ENCODE measurements at places on chromosomes 16 and 17.
A peak's percentile ranks its signal among the peaks of the same experiment; 100 is the strongest.

- no peak for DNase-seq
Measured at GRCh38 chr17:39261286-39261685, 35.5 kb upstream of the STAC2 start.

DNA sequence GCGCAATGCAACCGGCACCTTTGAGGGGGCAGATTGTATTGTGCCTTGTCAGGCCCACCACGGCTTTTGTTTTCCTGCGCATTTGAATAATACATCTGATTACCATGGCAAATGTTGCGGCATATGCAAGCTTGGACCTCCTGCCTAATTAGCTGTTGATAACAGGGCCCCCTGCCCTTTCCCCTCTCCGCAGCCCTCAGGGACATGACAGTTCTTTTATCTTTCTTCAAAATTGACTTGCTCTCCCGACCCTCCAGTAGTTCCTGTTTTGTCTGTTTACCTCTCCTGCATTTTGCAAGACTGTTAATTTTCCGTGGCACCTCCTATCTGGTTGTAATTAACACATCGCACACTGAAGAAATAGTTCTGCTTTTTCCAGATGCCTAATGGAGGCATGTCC lies 86.8 kb downstream of the RBFOX1 start:
- no peak for DNase-seq

DNA sequence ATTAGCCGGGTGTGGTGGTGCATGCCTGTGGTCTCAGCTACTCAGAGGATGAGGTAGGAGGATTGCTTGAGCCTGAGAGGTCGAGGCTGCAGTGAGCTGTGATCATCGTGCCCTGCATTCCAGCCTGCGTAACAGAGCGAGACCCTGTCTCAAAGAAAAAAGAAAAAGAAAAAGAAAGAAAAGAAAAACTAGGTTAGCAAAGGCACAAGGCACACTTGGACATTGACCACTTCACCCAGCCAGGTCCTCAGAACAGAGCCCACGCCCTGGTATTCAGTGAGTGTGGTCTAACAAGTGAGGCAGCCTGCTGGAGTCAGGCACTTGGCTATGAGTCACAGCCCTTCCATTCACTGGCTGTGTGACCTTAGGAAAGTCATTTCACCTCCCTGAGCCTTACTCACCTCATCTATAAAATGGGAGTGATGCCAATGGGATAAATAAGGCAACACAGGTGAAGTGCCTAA lies 10.4 kb downstream of the MILR1 start:
- no peak for DNase-seq

DNA sequence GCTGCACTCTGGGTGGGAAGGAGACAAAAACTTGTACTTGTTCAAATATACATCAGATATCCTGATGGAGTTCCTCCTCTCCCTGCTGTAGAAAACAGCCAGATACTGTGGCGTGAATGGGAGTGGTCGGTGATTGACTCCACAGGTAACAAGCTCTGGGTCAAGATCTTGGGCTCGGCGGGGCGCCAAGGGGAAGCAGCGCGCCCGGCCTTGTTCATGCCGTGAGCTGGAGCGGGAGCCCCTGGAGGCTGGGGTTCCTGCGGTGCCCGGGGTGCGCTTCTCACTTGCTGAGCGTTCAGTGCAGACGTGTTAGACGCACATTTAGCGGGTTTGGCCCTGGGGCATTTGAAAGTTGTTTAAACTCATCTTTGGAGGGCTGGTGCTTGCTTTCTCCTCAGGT lies 44.4 kb downstream of the BANP start:
- no peak for DNase-seq

GRCh38 chr17:12492450-12492849 lies 173.2 kb upstream of the MYOCD start:
- no peak for DNase-seq

DNA sequence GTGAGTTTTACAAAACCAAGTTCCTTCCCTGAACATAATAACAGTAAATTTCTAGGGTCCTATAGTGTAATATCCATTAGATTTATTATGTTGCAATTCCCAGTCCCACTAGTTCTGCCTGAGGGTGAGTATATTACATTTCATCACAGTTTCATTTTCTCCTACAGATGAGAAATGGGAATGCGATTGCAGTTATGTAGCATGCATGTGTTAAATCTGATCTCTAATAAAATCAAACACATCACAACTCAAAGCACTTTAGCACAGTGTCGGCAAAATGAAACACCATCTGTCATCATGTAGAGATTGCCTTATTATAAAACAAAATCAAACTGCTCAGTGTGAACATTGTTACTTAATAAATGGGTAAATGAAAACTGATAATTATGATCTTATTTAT lies 180.5 kb upstream of the TOX3 start:
- no peak for DNase-seq

- no peak for DNase-seq
Measured at GRCh38 chr16:1288813-1289476, 20.5 kb upstream of the UBE2I start.

- DNase-seq, result no peak
Measured at GRCh38 chr17:5770441-5771270, 186.3 kb upstream of the NLRP1 start.

GRCh38 chr17:7839190-7839875 lies 5.3 kb downstream of the KDM6B start:
- DNase-seq, result no peak

DNA sequence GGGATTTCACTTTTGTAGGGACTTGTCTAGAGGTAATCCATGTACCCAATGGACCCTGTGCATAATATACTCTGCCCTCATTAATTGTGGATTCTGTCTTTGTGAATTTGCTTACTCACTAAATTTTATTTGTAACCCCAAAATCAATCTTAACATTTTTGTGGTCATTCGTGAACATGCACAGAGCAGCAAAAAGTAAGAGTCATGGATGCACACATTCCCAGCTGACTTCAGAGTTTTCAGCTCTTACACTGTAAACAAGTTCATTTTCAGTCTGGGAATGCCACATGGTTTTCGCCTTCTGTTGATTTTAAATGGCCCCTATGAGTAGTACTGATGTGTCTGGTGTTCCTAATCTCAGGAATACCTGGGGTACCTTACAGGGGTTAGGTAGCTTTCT lies 24.3 kb downstream of the TAC4 start:
- no peak for DNase-seq

GRCh38 chr16:81405702-81406113 lies 38.9 kb upstream of the CMIP start:
- no peak for DNase-seq

DNA sequence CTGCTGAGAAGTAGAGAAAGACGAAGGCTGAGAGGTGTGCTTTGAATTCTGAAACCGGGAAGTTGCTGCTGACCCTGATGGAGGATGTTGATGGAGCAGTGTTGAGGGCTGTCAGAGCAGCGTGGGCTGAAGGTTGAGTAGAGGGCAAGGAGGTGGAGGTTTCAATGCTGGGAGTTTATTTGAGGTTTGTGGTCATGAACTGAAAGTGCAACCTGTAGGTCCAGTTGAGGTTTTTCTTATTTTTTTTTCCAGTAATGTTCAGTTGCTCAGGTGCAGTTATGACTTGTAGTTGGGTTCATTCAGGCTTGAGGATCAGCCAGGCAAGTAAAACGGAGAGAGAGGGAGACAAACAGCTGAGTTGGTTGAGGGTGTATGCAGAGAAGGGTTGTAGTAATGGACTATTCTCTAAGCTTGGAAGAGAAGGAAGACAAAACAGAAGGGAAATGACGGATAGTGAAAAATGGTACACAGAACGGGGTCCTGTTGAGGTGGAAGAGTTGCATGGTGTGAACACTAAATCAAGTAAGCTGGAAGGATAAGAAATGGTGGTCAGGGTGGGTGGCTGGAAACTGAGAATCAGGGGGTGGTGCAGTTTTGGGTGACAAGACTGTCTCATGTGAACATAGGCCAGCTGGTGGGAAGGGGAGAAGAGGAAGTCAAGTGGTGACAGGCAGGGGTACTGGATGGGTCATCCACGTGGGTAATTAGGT lies 8.7 kb upstream of the UBE2G1 start:
- DNase-seq, result peak; percentile 60

GRCh38 chr17:7912927-7913524 lies 3.1 kb downstream of the RNF227 start:
- no peak for DNase-seq

DNA sequence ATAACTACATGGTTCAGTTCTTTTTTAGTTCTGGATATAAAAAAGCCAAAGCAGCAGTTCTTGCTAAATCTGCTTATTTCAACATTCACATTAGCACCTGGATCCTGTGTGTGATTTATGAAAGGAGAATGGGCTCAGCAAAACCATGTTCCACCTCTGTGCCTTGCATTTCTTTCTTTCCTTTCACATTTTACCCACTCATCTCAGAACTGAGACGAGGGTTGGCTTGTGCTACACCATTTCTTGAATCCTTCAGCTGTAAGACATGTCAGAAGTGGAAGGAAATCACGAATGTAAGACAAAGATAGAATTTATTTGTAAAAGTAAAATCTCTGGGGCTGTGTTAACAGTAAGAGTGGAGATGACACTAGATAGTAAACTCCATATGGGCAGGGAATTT lies 1.2 kb upstream of the UTP6 start:
- DNase-seq, result no peak

DNA sequence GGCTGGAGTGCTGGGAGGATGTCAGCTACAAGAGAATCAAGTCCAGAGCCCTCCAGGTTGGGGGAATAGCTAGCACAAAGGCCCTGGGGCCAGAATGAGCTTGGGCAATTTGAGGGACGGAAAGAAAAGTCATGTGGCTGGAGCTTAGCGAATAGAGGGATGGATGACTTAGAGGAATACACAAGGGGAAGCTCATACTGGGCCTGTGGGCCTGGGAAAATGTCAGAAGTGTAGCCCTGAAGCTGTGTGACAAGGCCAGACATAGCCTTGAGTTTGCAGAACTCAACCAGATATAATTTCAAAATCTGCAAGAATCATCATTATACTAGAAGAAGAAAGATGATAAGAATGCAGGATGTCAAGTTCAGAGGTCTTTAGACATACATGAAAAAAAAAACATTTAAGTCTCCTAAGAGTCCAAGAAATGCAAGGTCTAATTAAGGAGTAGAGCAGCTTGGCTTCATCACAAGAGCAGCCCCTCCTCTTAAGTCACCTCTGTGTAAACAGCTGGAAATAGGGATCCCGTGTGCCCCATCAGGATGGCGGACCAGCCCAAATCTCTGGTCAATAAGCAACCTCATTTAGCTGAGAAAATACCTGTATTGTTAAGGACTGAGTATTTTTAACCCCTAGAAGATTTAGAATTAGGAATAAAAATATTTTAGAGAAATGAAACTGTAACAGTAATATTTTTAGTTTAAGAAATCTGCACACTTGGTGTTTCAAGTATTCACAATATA lies 66.6 kb downstream of the ABCC12 start:
- no peak for DNase-seq

DNA sequence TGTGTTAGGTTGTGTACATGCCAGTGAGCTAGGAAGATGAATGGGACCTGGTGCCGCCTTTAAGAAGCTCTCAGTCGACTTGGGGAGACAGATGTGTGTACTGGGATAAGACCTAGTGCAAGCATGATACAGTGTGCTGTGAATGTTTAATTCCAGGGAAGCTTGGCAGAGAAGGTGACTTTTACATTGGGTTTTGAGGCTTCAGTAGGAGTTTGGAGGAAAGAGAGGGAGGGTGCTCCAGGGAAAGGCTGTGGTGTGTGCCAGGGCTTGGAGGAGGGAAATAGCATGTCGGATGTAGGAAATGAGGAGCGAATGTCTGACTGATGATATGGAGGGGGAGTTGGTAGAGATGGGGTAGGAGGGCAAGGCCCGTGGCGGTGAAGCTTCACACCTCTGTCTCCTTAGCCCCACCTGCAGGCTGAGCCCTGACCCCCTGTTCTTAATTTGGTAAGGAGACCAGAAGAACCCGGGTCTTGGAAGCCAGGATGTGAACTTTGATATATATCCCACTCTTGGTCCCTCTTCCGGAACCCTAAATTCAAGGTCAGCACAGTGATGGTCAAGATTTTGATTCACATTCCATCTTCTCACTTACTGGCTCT lies 76.6 kb downstream of the PLCG2 start:
- no peak for DNase-seq

DNA sequence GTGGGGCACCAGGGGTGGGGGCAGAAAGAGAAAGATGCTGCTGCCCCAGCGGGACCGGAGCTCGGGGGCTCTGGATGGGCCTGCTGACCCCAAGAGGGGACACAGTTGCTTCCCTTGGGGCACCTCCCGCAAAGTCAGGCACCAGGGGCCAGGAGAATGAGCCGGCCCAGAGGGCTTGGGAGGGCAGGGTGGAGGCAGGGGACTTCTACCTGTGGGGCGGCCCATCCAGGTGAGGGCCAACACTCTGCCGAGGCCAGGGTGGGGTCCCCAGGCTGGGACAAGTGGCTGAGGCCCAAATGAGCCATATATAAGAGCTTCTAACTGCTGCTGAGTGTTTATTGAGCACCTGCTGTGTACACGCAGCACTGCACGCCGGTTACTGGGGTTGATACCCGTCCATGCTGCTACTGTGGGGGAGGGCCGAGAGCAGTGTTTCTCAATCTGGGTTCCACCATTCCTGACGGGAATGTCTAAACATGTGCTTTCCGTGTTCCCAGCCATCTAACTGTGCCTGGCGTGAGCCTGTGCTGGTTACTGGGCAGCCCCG lies 211.7 kb upstream of the GSE1 start:
- DNase-seq, result no peak

DNA sequence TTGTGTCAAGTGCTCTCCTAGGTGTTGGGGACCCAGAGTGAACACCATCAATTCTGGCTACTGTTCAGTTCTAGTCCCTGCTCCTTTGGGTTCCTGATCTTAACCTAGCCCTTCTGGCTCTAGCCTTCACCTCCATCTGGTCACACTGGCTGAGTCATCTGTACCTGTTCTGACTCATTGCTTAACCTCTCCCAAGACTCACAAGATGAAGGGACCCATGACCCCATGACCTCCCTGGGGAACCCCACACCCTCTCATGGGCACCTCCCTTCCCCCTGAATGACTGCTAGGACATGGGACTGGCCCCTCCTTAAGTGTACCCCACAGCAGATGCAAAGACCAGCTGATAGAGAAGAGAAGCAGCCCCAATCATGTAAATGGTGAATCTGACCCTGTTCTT lies 345.8 kb upstream of the CDH5 start:
- DNase-seq, result no peak

DNA sequence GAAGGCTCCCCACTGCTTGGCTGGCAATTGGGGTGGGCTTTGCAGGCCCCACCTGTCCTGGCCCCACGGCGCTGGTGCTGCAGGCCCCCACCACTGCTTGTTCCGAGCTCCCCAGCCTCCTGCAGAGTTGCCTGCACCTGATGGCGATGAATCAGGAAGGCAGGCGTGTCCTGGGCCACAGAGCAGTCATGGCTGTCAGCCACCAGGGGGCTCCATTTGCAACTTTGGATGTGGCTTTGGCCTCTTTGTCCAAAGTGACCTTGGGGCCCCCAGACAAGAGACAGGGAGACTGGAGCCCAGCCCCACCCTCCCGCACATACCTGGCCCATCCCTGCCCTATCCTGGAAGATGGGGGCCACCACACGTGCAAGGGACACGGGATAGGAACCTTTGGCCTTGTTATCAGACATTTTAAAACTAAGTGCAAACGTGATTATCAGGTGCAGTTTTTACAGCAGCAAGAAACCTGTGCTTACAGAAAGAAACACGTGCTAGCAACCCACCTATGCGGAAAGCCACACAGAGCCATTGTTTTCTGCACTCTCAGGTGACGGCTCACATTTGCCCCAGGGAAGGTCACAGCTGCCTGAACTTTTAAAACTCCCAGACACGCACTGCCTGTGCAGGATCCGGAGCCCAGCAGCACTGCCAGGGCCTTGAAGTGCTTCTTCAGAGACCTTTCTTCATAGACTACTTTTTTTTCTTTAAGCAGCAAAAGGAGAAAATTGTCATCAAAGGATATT lies at the start of gene DNASE1:
TSS of gene DNASE1 (plus strand) at position 443 of the 743 bp plus-strand sequence. CDS start 683 bp downstream, outside the sequence.
- peak; percentile 42 for DNase-seq

- DNase-seq, result no peak
Measured at GRCh38 chr17:79587421-79587820, 23.4 kb downstream of the RBFOX3 start.
